Occipital lobe (tissue), 3 donors: ENCODE measurements at places on chromosomes 1 and 21. TPM values are rescaled to one million over a fixed set of nuclear protein-coding genes. Genes with fewer than 3 reads are reported as not detected.

- DNase-seq, result no peak
Measured at GRCh38 chr1:17856496-17857108, 101.5 kb downstream of the ACTL8 start.

- DNase-seq, result no peak
Measured at GRCh38 chr1:22607154-22607553, 29.3 kb upstream of the C1QA start.

DNA sequence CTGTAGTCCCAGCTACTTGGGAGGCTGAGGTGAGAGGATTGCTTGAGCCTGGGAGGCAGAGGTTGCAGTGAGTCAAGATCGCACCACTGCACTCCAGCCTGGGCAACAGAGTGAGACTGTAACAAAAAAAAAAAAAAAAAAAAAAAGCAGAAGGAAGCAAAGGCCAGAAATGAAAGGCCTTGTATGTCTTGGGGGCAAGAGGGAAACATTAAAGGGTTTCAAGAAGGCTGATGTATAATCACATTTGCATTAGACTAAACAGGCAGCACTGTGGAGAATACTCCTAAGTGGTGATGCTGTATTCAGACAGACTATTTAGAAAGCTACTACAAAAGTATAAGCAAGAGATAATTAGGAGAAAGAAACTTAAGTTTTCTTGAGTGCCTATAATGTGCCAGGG is 10.4 kb downstream of the ANP32E start:
- DNase-seq, result no peak

DNA sequence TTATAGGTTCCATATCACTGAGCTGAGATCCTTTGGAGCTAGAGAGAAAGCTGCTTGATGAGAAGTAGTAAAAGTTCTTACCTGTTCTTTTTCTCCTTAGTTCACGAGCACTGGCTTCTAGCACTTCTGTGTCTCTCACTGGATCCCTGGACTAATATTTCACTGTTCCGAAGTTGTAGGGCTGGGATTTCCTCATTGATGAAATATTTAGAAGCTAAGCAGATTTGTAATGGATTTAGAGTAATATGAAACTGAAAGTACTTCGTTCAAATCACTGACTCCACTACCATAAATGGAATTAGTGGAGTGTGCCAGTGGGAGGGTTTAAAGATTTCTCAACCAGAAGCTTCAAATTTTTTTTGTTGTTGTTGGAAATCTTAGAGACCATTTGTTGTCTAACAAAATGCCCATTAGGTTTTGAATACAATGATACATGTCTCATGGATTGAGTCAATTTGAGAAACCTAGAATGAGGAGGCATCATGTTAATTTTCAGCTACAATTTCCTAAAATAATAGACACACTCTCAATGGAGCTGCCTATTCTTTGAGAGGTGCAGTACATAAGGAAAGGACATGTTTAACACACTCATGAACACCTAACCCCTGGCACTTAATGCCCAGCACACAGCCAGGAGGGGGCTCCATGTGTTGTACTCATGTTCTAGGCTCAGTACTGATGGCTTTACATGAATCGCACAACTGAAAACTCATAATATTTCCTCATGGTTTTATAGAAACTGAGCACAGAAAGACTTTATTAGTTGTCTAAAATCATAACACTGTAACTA is at the start of gene GBP1:
Gene GBP1 (minus strand): TSS at position 130 of the 790 bp plus-strand sequence. CDS start 1,974 bp downstream, outside the sequence.
- no peak for DNase-seq

Gene TFF2
- not detected for total RNA-seq
